ENCODE measurements at places on chromosomes 7 and 10.

DNA sequence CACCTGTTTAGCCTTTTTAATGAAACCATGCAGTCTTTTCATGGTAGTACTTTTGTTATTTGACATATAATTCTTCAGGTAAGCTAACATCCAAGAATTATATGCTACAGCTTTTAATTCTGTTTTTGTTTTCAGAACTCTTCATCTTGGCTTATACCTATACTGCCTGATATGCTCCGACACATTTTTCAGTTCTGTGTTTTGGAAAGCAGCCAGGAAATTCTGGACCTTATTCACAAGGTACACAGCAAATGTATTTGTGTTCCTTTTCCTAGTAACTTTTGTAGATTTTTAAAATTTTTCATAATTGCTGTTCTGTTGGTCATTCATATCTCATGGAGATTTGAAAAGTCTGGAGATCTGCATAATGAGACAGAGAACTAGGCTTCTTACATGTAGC lies 56.7 kb downstream of the BTAF1 start:
- DNase-seq = no peak

GRCh38 chr10:14294347-14295059 lies 36.2 kb downstream of the FRMD4A start:
- no peak for DNase-seq

GRCh38 chr10:1100691-1101368 lies 44.6 kb downstream of the WDR37 start:
- peak; percentile 52 for DNase-seq

- DNase-seq = peak; percentile 17
These were observed 487.2 kb downstream of the RPS24 start for GRCh38 chr10:78520737-78521430.

DNA sequence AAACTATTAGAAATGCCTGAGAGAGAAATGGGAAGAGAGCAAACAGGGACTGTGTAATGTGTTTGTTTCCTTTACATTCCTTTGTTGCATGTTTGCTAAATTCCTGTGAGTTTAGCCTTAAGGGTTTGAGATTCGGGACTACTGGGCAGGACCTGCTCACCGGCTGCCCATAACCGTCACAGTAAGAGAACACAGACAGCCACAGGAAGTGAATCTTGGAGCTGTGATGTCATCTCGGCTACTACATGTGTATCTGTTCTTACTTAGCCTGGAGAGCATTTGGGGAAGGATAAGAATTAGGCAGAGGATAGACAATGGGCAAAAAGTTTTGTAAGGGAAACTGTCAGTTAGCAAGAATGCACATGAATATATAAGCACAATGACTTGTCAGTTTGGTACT lies 485.1 kb upstream of the KLF6 start:
- no peak for DNase-seq

DNA sequence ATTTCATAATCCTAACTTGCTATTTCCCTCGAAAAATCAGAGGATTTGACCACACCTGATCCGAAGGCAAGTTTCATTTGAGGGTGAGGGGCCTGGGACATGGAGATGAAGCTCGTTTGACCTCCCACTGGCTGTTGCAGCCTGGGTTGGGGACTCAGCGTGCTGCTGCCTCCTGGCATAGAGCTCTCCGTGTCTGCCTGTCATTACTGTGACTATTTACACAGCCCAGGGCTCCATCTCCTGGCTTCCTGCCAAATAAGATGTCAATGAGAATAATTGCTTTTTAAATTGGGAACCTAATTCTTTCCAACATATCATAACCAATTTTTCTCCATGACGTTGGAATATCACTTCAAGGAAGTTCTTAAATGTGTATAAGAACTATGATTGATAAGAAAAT lies 139.3 kb upstream of the COBL start:
- no peak for DNase-seq

- no peak for DNase-seq
These were observed 6.3 kb downstream of the PRF1 start for GRCh38 chr10:70596110-70596798.

GRCh38 chr7:46191776-46192175 lies 270.7 kb upstream of the IGFBP3 start:
- DNase-seq = no peak

DNA sequence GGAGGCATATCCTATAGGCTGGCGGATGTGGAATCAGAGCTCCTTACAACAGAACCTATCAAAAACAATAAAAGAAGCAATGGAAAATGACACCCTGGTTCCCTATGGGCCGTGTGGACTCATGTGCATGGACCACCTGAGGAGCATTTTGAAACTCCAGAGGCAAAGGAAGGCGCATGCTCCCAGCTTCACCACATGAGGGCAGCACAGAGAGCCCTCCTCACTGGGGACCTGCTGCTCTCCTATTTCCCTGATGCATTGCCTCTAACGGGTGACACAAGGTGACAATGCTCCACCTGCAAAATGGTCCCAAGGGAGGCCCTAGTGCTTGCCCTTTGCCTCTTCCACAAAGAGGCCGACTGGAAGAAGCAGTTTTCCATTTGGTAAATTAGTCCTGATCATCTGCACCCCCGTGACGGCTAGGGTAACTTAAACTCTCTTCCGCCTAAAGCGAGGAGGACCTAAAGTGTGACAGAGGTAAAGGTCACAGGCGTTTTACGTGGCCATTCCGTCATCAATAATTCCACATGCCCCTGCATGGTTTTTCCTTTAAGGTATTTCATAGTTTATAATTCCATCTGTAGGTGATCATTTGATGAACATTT lies 67.7 kb downstream of the GPAM start:
- DNase-seq = peak; percentile 67

DNA sequence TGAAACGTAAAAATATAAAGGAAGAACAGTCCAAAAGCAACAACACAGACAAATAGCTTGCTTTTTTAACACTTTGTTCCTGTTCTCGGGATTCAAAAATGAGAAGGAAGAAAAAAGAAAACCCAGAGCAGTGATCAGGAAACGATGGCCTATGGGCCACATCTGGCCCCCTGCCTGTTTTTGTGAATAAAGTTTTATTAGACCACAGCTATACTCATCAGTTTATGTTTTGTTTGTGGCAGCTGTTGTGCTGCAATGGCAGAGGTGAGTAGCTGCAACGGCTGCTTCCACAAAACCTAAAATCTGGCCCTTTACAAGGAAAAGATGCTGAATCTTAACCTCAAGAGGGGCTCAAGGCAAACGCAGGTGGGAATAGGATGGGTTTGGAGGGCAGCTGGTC lies 96.4 kb downstream of the CCDC3 start:
- no peak for DNase-seq

- peak; percentile 41 for DNase-seq
These were observed at the start of gene PLCE1 for GRCh38 chr10:93993782-93994437. Gene PLCE1, plus strand, starts transcription at chr10:93993931. Its CDS starts 37,116 bp downstream, at chr10:94031047.

- no peak for DNase-seq
These were observed 474.1 kb downstream of the PTPRN2 start for GRCh38 chr7:158113321-158114025.
